GM12892 (cell line): ENCODE measurements at places on chromosomes 16 and 17.

- DNase-seq, result no peak
Observed at GRCh38 chr17:27315796-27316465, 22.0 kb downstream of the WSB1 start.

DNA sequence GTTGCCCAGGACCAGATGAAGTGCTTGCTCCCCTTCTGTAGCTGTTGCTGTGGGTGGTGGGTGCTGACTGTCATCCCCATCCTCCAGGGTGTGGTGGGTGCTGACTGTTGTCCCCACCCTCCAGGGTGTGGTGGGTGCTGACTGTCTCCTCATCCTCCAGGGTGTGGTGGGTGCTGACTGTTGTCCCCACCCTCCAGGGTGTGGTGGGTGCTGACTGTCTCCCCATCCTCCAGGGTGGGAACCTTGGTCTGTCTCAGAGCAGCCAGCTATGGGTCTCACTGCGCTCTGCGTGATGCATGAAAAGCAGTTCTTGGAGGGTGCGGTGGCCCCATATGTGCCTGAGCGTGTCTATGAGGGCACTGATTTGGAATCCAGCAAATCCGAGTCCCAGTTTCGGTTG is 163.8 kb downstream of the RPTOR start:
- DNase-seq, result no peak

GRCh38 chr16:12735805-12736204 is 67.9 kb downstream of the CPPED1 start:
- no peak for DNase-seq

GRCh38 chr17:56548661-56549060 is 44.8 kb upstream of the NOG start:
- DNase-seq, result no peak

DNA sequence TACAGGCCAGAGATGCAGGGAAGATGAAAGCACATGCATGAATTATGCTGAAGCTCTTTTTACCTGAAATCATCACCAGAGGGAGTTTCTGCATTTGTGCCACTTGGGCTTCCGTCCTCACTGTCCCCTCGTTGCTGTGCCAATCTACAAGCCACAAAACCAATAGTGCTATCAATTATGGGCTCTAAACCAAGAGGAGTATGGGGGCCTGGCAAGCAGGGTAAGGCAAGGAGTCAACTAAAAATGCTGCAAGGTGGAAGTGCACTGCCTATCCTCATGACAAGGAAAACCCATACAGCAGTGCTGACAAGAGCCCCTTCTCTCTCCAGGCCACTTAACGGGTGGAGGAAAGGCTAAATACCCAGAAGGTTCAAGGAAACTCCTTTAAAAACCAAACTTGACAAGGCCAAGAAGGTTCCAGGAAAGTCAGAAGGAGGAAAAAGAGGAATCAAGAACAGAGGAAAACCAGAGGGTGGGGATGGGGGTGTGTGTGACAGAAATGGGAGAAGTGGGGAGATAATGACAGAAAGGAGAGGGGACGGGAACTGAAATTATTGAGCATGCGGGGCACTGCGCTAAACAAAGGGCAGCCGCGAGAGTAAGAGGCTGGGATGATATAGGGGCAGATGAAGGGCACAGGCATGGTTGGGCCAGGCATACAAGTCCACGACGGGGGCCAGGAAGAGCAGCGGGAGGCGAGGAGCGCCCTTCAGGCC is 674 bp downstream of the C17orf75 start:
- no peak for DNase-seq

DNA sequence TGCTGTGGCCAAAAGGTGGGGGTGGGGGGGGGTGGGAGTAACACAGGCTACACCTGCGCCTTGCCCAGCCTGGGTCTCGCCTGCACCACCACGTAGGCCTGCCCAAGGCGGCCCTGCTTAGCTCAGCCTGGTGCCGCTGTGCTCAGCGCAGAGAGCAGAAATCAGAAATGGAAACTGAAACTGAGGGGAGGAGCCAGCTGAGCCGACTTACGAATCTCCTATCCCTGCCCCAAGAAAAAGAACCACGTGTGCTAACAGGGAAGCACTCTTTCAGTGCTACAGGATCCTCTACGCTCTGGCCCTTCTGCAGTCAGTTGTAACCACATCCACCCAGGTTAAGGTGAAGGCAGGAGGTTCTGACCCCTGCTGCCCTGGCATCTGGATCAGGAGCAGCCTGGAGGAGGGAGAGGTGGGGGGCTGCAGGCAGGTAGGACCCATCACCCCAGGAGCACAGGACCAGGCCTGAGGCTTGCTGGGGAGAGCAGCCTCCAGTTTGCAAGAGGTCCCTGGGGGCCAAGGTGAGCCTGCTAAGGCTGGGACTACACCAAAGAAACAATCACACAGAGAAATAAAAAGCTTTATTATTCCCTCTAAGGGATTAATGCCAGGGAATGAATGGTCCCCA is at the start of gene DHX58:
Gene DHX58, minus strand, starts transcription at position 163 of the 625 bp plus-strand sequence. CDS start 822 bp downstream, outside the sequence.
- DNase-seq, result peak; percentile 96

- DNase-seq, result peak; percentile 56
Observed at GRCh38 chr16:49921791-49922456, 66.0 kb upstream of the ZNF423 start.

DNA sequence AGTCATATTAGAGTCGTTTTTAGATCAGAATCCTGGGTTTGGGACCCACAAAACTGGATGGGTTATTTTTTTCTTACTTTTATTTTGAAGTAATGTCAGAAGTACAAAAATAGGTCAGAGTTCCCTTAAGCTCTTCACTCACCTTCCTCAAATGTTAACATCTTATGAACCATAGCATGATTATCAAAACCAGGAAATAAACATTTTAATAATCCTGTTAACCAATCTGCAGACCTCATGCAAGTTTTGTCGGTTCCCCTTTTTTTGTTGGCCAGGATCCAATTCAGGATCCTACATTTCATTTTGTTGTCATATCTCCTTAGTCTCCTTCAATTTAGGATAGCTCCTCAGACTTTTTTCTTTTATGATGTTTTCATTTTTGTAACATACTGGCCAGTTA is 162.0 kb downstream of the CHD9 start:
- no peak for DNase-seq

DNA sequence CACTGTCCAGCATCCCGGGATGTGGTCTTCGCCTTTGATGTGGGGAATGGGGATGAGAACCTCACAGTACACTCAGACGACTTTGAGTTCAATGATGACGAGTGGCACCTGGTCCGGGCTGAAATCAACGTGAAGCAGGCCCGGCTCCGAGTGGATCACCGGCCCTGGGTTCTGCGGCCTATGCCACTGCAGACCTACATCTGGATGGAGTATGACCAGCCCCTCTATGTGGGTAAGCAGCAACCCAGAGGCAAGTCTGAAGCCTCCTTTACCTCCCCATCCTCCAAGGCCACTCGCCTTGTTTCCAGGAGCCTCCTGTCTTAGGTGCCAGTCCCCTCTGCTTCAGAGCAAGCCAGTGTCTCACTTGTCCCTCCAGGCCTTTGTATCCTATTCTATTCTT is 10.2 kb downstream of the CNTNAP1 start:
- DNase-seq, result peak; percentile 16

DNA sequence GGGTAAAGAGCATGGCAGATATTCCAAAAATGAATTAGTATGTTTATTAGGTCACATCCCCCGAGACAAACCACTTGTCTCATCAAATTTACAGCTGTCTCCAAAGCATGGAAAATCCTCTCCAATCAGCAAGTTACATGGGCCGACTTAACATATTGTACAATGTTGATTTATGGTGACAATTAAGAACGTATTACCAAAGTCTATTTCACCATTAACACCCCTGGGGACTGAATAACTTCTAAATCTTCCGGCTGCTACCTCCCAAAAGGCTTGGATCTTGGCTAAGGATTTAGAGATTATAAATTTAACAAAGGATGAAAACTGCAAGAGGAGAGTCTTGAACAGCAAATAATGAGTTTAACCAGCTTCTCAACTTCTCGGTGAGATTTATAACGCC is 311.9 kb downstream of the NPIPA8 start:
- no peak for DNase-seq

- DNase-seq, result no peak
Observed at GRCh38 chr17:18041776-18042175, 2.6 kb downstream of the GID4 start.

GRCh38 chr17:4950746-4951204 is at the start of gene ENO3:
Gene ENO3, plus strand, starts transcription at chr17:4951119. Its CDS starts 711 bp downstream, at chr17:4951830.
- DNase-seq, result no peak

DNA sequence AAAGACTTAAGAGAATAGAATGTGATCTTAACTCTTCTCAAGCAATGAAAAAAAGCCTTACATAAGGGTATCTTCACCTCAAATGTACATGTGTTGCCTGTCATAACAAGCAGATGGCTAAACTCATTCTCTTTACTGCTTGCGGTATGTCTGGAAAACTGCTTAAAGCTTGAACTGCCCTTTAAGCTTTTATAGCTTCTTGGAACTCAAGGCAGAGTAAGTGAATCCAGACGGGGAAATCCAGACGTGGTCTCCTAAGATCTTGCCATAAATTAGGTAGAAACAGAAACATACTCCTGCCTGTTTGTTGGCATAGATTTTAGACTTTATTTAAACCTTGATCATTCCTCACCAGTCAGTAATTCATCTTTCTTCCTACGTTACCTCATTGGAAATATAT is 19.6 kb downstream of the CLUAP1 start:
- DNase-seq, result no peak

DNA sequence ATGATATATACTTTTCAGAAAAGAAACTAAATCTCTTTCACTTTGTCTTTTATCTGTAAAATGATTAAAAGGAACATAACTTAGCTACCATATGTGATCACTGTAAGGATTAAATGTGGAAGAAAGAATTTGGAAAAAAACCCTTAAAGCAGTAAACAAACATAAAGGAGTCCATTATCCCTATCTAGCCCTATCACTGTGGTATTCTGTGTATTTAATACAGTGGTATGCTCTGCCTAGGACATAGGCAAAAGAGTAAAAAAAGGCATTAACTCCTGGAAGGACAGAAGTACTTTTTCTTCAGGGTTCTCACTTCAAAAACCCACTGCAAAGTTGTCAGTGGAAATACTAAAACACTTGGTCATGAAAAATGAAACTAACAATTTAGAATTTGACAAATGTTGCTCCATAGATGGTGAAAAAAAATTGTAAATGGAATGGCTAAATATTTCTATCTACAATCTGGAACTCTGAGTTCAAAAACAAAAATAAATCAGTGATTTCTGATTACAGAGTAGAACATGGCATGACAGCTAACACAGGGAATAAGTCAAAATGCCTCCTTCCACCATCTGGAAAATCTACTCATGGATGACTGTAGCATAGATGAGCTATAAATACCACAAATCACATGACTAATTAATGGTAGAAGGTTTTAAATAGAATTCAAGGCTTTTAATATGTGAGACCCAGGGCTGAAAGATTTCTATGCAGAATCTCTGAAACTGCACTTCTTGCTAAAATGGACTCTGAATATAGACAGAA is 140.1 kb downstream of the ITFG1 start:
- DNase-seq, result no peak

DNA sequence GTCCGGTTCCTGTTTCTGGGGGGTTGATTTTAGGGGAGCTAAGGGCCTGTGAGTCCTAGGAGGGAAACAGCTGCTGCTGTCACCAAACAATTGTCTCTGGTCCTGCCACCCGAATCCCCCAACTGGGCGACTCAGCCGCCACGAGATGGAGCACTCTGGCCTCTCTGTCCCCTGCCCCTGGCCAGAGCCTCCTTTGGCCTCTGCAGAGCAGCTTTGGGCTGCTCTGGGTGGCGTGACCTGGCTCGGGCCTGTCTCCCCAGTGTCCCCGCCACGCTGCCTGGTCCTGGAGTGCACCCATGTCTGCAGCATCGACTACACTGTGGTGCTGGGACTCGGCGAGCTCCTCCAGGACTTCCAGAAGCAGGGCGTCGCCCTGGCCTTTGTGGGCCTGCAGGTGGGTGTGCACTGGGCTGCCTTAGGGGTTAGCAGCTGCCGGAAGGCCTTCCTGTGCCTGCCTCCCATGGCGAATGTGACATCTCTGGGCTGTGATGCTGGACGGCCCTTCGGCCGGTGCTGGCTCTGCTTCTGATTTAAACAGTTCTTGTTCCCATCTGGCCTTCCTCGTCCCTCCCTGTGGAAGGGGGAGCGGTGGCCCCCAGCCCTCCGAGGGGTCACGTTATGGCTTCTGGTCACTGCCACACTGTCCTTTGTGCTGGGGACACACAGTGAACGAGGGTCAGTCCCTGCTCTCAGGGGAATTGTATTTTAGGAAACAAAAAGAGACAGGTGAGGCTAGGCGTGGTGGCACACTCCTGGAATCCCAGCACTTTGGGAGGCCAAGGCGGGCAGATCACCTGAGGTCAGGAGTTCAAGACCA is 11.6 kb upstream of the RNF213 start:
- peak; percentile 2 for DNase-seq

DNA sequence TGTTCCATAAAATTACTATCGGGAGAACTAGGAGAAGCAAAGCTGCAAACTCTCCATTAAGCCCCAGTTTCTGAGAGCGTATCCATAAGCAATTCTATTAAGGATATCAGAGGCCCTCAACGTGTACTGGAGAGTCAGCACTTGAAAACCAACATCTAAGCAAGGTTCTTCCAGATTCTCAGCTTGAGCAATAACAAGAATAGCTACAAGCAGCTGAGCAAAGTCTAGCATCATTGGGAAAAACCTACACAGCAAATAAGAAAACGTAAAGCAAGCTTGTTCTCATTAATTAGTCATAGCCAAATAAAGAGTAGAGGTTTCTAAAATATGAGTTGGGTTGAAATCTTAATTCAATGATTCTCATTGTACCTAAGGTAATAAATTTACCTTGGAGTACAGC is 26.9 kb upstream of the COX10 start:
- no peak for DNase-seq

DNA sequence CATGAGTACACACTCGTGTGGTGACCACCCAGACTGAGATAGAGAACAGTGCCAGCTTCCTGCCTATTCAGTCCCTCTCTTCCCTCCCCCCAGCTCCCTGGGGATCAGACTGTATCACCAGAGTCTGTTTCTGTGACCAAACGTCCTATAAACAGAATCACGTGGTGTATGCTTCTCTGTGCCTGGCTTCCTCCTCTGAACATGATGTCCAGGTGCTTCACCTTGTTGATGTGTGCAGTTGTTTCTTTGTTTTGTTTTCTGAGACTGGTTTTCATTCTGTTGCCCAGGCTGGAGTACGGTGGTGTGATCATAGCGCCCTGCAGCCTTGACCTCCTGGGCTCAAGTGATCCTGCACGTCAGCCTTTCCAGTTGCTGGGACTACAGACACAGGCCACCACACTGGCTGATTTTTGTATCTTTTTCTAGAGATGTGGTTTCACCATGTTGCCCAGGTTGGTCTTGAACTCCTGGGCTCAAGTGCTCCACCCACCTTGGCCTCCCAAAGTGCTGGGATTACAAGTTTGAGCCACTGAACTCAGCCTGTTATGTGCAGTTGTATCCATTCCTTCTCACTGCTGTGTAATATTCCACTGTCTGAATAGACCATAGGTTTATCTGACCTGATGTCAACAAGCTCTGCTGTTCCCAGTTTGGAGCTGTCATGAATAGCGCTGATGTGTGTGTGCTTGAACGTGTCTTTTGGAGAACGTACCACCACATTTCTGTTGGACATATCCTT is 28.9 kb upstream of the PRM1 start:
- no peak for DNase-seq

GRCh38 chr17:60563743-60564142 is 36.2 kb upstream of the PPM1D start:
- no peak for DNase-seq

GRCh38 chr17:76585649-76586593 is at the start of gene ST6GALNAC2:
Gene ST6GALNAC2, minus strand, starts transcription at chr17:76585860. Its CDS starts 52 bp downstream, at chr17:76585808.
- DNase-seq, result no peak
